Left ventricle myocardium inferior (tissue), 1 donor: ENCODE measurements at places on chromosomes 11 and 22.

GRCh38 chr11:2913776-2914175 lies 15.4 kb downstream of the PHLDA2 start:
- DNase-seq = no peak

GRCh38 chr11:102430158-102430836 lies 22.3 kb downstream of the TMEM123 start:
- no peak for DNase-seq

DNA sequence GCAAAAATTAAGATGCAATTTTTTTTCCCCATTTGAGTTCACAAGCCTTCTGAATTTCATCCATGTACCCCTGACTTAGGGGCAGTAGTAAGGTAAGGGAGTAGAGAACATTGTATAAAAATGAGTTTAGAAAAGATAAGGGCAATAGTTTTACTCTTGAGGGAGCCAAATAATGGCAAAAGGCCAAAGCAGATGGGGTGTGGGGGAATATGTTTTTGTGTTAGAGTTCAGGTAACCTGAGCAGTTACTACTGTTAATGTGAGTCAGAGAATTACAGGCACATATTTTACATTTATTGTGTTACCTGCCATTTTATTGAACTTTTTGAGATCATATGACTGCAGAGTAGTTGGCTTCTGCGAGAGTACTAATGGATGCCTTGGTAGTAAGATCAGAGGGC lies 3.1 kb downstream of the EED start:
- no peak for DNase-seq

GRCh38 chr22:47373648-47374272 lies 611.3 kb downstream of the TBC1D22A start:
- no peak for DNase-seq

DNA sequence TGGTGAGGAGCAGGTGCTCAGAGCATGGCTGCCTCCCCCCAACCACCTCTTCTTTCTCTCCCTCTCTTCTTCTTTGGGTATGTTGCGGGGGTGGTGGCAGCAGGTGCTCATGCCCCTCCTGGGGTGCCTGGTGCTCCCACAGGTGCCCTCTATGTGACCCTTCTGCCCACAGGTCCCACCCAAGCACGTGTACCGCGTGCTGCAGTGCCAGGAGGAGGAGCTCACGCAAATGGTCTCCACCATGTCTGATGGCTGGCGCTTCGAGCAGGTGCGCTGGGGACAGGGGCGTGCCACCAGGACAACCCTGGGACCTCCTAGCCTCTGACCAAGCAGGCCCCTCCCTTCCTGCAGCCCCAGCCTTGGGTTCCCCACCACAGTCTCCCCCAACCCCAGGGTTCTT lies 5.7 kb downstream of the KCTD17 start:
- DNase-seq = no peak

DNA sequence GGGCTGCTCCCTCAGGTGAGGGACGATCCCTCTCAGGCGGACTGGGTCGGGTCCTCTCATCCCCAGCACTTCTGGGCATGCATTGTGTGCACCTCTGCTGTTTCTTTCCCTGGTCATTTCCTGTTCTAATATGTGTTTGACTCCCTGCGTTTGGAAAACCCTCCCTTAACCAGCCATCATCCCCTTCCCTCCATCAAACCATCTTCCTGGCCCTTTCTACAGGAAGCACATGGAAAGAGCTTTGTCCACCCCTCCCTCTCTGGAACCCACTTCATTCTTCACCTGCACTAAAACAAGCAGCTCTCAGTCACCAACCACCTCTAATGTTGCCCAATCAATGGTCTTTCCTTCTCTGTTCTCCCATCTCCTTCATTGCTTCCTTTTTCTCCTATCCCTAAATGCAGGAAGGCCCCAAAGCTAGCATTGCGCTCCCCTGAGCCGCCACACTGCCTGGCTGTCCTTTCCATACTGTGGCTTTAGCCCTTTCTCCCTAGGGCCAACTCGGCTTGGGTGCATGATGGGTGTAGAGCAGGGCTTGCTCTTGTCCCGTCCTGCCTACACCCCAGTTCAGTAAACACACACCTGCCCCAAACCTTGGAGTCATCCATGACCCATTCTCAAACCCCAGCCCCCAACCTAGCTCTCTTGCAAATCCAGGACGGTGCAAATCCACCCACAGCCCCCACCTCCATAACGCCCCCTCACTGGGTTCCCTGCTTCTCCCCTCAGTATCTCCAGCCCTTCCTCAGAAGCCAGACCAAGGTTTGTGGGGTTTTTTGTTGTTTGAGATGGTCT lies 5.4 kb upstream of the GAS2L1 start:
- no peak for DNase-seq

DNA sequence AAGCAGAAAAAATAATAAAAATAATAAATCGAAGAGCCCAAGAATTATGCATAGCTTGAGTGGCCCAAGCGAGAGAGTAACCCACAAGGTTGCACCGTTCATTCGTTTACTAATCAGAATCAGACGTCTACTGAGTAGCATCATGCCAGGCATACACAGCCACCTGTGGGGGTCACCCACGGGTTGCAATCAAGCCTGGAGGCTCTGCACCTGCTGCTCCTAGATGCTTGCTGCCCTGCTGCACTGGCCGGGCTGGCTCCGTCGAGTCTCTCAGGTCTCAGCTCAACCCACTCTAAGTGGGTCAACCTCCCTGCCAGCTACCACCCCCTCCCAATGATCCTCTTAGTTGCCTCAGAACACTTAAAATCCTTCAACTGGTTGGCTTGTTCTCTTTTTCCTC lies 2.0 kb upstream of the TESMIN start:
- no peak for DNase-seq

DNA sequence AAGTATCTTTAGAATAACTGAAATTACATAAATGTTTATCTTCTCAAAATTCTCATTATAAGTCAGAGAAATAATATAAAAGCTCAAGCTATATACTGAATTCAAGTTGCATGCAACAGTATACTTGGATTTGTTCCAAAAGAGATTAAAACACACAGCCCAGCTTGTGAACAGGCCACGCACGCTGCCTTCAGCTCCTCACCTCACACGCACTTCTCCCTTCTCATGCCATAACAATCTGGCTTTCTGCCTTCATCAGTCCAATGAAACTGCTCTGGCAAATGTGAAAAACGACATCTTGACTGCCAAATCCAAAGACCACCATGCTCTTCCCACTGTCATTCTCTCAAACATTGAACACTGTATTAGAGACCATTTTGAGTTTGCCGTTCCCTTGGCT lies 22.1 kb downstream of the ATP6V1E1 start:
- DNase-seq = no peak

DNA sequence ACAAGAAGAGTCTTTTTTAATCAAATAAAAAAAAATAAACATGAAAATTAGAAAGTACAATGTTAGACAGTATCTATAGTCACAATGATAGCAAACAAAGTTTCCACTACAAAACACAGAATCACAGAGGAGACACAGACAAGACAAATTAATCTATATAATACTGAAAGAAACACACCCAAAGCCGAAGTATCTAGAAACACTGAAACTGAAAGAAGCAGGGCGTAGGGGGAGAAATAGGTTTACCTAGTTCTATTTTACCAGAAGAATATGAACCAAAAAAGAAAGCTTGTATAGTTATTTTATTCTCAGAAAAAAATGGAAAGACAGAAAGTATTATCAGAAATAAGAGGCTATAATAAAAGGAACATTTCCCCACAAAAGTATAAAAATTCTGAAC lies 27.1 kb upstream of the NUP50 start:
- no peak for DNase-seq

GRCh38 chr11:69909561-69910518 lies 90.6 kb upstream of the FGF3 start:
- no peak for DNase-seq

- DNase-seq = no peak
Observed at GRCh38 chr11:69499186-69499917, 17.9 kb downstream of the LINC01488 start.

DNA sequence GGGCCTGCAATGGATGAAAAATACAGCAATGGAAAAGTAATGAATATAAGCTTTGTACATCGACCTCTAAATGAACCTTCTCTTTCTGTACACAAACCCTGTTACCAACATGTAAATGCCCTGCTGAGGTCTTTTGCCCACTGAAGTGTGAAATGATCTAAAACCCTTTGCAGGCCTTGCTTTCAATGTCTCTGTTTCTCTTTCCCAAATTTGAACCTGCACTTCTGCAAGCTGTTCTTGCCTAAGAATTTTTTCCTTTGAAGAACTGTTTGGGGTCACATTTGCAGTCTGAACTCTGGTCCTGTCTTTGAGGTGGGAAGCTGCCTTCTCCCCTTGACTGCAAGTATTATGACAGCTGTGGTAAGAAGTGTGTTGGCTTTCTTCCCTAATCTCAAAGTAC lies 1237.1 kb downstream of the FAM181B start:
- no peak for DNase-seq
